Foreskin keratinocyte (primary cell): ENCODE measurements at places on chromosomes 16 and 17. TPM values are rescaled to one million over a fixed set of nuclear protein-coding genes. Genes with fewer than 3 reads are reported as not detected.

GRCh38 chr16:2473999-2474876, 689 bp upstream of the TBC1D24 start:
- no peak for DNase-seq

Gene ACSM3
- polyA plus RNA-seq, result 0.18 and 0.40 TPM in 2 replicates

Gene SCGB1C2
- not detected in 2 replicates for polyA plus RNA-seq

Gene KIF18B
- 8.7 and 12.6 TPM in 2 replicates for polyA plus RNA-seq

DNA sequence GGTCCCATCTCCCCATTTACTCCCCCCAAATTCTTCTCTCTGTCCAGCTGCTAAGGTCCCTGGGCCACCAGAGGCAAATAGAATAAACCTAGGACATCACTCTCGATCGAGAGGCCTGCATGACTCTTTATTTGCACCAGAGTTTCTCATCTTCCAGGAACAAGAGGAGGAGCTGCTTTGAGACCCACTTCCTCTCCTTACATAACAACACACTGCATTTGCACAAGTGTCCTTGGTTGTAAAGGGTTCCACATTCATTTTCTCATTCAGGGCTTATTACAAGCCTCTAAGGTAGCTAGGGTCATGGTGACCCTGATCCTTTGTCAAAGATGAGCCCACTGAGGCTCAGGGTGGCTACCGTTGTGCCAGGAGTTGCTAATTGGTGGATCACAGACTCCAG, 38.1 kb upstream of the RHOT1 start:
- DNase-seq, result no peak

Gene CD300LG
- polyA plus RNA-seq, result not detected in 2 replicates

DNA sequence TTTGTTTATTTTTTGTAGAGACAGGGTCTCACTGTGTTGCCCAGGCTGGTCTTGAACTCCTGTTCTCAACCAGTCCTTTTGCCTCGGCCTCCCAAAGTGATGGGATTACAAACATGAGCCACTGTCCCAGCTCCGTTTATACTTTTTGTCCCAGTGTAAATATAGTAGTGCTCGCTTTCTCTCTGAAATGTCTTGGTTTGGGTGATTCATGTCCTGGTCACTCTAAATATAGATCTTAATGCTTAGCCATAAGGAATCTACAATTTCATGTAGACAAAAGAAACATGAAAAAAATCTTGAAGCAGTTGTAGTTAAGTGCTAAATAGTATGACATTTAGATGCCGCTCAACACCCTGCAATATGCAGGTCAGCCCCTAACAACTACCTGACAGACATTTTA, 126.9 kb downstream of the KATNIP start:
- DNase-seq, result no peak

DNA sequence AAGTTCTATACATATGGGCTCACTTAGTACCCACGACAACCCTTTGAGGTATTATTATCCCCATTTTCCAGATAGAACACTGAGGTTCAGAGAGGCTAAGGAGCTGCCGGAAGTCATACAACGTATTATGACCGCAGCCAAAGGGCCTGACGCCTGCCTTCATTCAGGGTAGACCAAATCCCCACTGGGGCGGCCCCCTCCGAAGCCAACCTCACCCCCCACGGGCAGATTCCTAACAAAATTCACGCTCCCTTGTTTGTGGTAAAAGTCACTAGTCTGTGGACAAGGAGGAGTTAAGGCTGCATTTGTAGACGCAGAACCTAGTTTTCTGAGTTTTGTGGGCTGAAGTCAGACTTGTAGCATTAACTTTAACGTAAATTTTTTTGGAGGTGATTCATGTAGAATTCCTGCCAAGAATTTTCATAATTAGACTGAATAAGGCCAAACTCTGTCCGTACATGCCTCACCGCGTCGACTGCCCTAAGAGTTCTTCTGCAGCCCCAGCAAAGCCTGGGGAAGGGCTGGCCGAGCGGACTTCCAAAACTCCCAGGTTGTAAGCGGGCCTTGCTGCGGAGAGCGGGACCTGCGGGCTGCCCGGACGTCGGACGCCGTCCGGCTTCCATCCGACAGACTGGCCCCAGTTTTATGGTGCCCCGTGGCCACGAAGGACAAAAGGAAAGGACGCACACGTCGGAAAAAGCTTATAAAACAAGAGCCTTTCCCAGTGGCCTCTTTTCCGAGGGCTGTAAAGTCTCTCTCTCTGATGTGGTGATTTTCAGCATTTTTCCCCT, 75.7 kb downstream of the NXN start:
- DNase-seq, result peak; percentile 92

Gene PRR29
- 0.03 and 0.06 TPM in 2 replicates for polyA plus RNA-seq

DNA sequence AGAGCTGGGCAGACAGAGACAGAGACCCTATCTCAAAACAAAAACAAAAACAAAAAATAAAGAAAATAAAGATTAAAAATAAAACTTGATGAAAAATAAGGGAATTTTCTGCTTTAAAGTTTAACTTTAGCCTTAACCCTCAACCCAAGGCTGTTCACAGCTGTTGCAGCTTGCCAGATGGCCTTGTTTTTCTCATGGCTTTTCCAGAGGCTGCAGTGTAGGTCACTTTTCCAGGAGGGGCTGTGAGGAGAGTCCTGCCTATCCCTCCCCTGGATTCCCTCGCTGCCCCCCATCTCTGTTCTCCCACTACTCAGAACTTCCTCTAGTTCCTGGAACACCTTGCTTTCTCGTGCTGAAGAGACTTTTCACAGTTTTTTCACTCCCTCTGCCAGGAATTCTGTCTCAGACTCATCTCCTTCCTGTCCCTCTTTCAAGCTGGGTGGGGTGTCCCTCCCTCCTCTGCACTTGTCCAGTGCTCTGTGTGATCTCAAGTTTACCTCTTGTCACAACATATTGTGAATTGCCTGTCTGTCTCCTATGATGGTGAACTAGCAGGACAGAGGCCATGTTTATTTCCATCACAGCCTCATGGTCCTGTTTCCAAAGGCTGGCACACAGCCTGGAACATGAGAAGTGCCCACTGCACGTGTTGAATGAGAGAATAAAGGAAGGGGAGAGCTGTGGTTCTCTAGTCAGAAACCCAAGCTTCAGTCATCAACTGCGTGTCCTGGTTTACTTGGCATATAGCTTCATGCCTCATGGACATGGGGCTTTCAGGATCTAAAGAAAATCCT, 69.9 kb upstream of the MSI2 start:
- no peak for DNase-seq

Gene CNGB1
- polyA plus RNA-seq, result 0.08 and 0.10 TPM in 2 replicates

GRCh38 chr17:15406081-15406480, 61.3 kb downstream of the CDRT4 start:
- DNase-seq, result no peak

DNA sequence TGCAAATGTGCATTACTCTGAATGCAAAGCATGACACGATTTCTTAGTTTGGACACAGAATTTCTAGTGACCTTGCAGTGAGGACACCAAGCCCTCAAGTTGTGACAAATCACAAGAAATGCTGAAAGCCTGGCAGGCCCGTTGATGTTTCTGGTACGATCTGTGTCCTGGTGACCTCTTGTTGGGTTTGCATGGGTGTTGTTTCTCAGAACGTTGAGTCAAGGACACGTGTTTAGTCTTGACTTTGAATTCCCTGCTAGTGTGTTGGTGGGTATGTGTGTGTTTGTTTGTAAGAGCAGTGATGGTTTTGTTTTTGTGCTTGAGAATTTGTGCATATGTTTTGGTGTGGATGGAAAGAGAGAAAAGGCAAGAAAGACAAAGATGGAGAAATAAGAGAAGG, 37.8 kb upstream of the MAF start:
- DNase-seq, result no peak

DNA sequence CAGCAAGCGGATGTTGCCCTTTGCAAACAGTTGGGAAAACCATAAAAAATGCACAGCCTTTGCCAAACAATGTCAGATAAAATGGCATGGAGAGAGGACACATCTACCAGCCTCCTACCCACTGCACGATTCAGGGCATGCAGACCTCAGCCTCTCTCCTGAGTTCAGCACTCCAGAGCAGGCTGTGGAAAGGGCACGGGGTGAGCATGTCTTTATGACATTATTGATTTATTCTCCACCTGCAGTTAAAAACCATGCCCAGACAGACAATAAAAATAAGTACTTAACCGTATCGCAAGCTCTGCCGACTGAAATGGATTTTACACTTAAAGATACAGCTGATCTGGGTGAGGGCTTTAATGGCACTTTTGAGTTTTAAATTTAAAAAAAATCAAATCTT, 127.1 kb downstream of the MAF start:
- DNase-seq, result no peak

Gene PRAC1
- polyA plus RNA-seq, result not detected in 2 replicates

- DNase-seq, result no peak
Observed at GRCh38 chr17:55201308-55201932, 63.3 kb upstream of the HLF start.

- DNase-seq, result no peak
Observed at GRCh38 chr17:79102214-79102613, 27.6 kb downstream of the ENGASE start.

- DNase-seq, result no peak
Observed at GRCh38 chr16:21070564-21070963, 80.1 kb downstream of the DNAH3 start.

- no peak for DNase-seq
Observed at GRCh38 chr17:64775701-64776570, 113.8 kb upstream of the SMURF2 start.
